ENCODE measurements at places on chromosomes 1 and 21. TPM values are rescaled to one million over a fixed set of nuclear protein-coding genes. Genes with fewer than 3 reads are reported as not detected.

- no peaks in the 10 kb centered on the region for H3K4me1 ChIP-seq
- peaks cover 14% of the 10 kb centered on the region for H3K27me3 ChIP-seq
- no peak overlapping the region for H3K4me3 ChIP-seq
- H3K27ac ChIP-seq = no peak overlapping the region
Measured at GRCh38 chr1:61005614-61006580, 76.5 kb upstream of the NFIA start.

- H3K4me3 ChIP-seq = no peak overlapping the region
- no peaks in the 10 kb centered on the region for H3K36me3 ChIP-seq
- H3K27ac ChIP-seq = no peak overlapping the region
- H3K27me3 ChIP-seq = no peaks in the 10 kb centered on the region
- no peak for DNase-seq
Measured at GRCh38 chr1:43345120-43345519, 7.5 kb downstream of the MPL start.

Gene KRTAP10-11
- total RNA-seq = not detected

DNA sequence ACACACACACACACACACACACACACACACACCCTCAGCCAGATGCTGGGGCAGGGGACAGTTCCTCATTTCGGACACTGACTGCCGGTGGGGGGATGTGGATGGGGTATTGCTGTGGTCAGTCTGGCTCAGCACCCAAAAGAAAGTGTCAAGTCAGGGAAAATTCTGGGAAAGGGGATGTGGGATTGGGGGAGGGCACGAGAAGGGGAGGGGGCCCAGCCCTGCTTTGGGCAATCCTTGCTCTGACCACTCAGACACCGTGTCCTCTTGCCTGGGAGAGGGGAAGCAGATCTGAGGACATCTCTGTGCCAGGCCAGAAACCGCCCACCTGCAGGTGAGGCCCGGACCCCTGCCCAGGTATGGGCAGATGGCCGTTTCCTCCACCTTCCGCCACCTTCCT is at the start of gene C1QC:
C1QC (plus strand) TSS at position 253 of the 400 bp plus-strand sequence. CDS start 391 bp downstream, outside the sequence.
- DNase-seq = no peak
- no peaks in the 10 kb centered on the region for H3K36me3 ChIP-seq
- no peak within 1 kb of the TSS for H3K4me3 ChIP-seq
- H3K4me1 ChIP-seq = no peaks in the 10 kb centered on the region

Gene S100A3
- total RNA-seq = not detected

DNA sequence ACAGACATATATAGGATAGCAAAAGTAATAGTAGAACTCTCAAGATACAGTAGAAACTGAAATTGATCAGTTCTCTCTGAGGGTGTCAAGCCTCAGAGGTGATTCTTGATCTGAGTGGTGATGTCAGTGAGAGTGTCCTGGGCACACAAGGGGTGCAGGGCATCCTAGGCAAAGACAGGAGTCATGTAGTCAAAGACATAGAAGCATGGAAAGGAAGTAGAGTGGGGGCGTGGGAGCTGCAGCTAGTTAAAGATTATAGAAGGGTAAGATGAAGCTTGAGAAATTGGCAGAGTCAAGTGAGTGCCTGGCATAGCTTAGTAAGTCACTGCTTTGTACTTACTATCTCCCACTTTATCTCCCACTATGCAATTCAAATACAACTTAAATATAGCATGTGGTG is 22.8 kb downstream of the CDC7 start:
- H3K4me1 ChIP-seq = peaks cover 32% of the 10 kb centered on the region
- DNase-seq = peak; percentile 65
- H3K4me3 ChIP-seq = no peak overlapping the region
- no peak overlapping the region for H3K27ac ChIP-seq
- peaks cover 6% of the 10 kb centered on the region for H3K36me3 ChIP-seq

Gene DENND2D
- total RNA-seq = 157 TPM

Gene KCNJ9
- total RNA-seq = not detected

Gene MYOC
- not detected for total RNA-seq

DNA sequence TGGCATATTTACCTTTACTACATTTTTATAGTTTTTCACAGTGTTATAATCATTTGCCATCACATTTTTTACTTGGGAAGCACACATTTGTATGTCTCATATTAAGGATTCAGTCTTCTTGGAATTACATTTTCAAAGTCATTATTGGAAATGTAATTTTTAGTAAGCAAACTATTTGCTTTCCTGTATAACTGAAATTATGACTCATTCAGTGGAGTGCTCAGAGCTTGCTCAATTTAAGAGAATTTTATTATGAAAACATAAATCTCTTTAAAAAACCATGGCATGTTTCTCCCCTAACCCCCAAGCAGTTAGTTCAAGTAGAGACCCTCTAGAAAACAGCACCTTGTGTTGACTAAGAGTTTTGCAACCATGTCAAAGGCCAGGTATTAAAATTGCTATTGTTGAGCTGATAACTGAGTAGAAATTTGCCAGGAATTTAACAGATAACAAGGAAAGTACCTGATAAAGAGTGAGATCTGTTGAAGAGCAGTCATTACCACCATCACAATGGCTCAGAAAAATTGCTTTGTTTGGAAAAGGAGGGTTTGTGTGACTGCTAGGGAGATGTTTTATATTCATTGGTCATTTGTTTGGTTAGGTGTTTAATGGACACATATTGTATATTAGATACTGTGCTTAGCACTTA is 105.9 kb downstream of the KCNK2 start:
- H3K4me3 ChIP-seq = no peak overlapping the region
- H3K27me3 ChIP-seq = peaks cover 2% of the 10 kb centered on the region
- no peaks in the 10 kb centered on the region for H3K4me1 ChIP-seq
- no peak for DNase-seq
- H3K36me3 ChIP-seq = no peaks in the 10 kb centered on the region

Gene AMY1B
- not detected for total RNA-seq

GRCh38 chr1:18546026-18546425 is 65.3 kb downstream of the KLHDC7A start:
- no peak overlapping the region for H3K27ac ChIP-seq
- H3K36me3 ChIP-seq = no peaks in the 10 kb centered on the region
- DNase-seq = no peak
- peaks cover 39% of the 10 kb centered on the region for H3K27me3 ChIP-seq
- no peaks in the 10 kb centered on the region for H3K4me1 ChIP-seq
- no peak overlapping the region for H3K4me3 ChIP-seq

Gene OLFM3
- total RNA-seq = not detected

All from activated CD4-positive, alpha-beta memory T cell treated with anti-CD3 and anti-CD28 coated beads for 36 hours (primary cell).